NAMALWA (cell line): ENCODE measurements at places on chromosomes 1 and 21.

DNA sequence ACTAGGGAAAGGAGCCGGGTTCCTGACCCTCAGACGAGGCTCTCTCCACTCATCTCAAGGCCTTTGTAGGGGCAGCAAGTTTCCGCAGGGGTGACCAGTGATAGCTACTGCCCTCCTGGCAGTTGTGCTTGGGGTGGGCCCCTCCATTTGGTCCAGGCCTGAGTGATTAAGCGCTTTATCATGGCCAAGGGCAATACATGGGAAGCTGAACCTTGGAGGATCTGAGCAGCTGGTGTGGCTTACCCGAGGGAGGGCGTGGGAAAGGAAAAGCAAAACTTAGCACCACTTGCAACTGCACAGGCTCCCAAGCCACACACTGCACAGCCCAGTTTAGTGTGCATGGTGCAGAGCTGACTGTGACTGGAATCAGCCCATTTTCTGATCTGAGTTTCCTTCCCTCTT lies 47.8 kb downstream of the GADD45A start:
- DNase-seq: peak; percentile 58

- peak; percentile 66 for DNase-seq
Measured at GRCh38 chr1:27445177-27445936, 44.6 kb downstream of the WASF2 start.

DNA sequence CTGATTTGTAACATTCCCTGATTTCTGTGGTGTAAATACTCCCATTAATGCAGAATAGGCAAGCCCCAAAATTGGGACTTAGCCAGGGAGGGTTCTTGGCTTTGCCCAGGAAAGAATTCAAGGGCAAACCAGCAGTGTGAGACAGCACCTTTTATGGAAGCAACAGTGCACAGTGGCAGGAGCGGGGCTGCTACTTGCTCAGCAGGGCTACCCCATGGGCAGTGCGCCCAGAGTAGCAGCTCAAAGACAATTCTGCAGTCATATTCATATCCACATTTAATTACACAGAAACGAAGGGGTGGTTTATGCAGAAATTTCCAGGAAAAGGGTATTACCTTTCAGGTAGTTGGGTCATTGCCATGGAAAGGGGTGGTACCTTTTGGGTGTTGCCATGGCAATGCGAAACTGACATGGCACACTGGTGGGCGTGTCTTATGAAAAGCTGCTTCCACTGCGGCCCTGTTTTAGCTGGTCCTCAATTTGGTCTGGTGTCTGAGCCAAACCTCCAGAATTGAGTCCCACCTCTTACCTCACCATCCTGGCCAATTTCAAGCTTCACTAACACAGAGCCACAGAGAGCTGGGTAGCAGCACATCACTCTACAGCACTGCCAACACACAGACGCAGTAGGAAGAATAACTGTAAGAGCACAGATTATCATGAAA lies 35.9 kb downstream of the FHAD1 start:
- DNase-seq: no peak

DNA sequence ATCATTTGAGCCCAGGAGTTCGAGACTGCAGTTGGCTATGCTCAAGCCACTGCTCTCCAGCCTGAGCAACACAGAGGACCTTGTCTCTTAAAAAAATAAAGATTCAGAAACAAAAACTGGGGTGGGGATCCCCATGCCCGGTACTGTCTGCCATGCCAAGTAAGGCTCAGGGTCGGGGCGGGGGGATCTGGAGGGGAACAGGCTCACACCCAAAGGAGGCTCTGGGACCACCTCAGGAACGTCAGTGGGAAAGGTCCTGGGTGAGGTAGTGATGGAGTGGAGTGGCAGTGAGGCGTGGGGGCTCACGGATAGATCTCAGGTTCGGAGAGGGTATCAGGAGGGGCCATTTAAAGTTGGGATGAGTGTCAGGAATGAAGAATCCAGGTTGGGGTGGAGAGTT lies 765 bp upstream of the S100A4 start:
- no peak for DNase-seq

DNA sequence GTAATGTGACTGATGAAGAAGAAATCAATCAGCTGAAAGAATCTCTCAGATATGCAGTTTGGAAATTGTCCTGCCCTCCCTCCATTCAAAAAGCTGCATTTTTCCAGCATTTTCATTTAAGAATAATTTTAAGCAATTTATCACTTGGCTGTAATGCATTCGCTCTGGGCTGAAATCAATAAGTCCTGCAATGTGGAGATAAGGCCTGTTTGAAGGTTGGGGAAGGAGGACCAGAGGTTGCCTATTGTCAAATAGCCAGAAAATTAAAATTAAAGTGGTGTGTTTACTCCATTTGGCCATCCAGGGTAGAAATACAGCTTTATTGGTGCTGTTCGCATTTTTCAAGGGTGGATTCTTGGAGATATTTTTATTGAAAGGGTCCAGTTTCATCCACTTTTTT lies 187.6 kb upstream of the NFIA start:
- no peak for DNase-seq

GRCh38 chr1:153728305-153729066 lies 636 bp downstream of the INTS3 start:
- peak; percentile 64 for DNase-seq

GRCh38 chr1:244030481-244031040 lies 20.5 kb upstream of the ZBTB18 start:
- no peak for DNase-seq
